ENCODE measurements at places on chromosomes 6 and 20.

DNA sequence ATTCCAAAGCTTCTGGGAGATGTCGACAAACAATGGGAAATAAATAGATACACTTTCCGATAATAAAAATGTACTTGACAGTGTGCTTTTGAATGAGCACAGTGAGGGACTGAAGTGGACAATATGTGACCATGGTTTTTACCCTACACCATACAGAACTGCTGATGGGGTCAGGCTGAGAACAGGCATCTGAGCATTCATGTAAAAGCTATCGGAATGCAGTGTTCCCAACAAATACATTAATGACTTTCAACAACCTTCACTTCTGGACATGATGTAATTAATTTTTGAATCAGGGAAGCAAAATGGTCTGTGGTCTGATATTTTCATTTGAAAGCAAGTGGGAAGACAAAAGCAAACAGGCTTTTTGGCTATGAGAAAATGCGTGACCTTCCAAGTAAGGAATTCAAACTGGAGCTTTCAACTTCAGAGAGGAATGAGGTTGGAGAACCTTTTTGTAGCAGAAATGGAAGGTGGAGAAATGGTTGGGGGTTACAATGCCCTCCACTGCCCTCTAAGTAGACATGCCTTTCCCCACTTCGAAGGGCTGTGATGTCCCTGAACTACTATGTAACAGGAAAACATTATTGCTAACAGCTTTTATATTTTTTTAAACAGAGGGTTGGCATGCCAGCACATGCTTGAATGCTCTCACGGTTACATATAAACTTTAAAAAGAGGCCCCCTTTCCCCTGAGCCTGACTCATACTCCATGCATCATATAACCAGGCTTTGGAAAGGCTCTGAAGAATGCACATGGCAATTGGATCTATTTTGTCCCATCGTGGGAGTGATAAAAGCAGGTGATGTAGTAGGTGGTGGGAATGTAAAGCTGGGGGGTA is 203.5 kb upstream of the CITED2 start:
- no peak for DNase-seq

- DNase-seq: no peak
These were observed 158.1 kb upstream of the PROKR2 start for GRCh38 chr20:5474646-5475550.

- DNase-seq: no peak
These were observed 17.6 kb upstream of the CTAGE9 start for GRCh38 chr6:131728296-131728939.

- no peak for DNase-seq
These were observed 19.0 kb downstream of the HECA start for GRCh38 chr6:139153855-139154254.

DNA sequence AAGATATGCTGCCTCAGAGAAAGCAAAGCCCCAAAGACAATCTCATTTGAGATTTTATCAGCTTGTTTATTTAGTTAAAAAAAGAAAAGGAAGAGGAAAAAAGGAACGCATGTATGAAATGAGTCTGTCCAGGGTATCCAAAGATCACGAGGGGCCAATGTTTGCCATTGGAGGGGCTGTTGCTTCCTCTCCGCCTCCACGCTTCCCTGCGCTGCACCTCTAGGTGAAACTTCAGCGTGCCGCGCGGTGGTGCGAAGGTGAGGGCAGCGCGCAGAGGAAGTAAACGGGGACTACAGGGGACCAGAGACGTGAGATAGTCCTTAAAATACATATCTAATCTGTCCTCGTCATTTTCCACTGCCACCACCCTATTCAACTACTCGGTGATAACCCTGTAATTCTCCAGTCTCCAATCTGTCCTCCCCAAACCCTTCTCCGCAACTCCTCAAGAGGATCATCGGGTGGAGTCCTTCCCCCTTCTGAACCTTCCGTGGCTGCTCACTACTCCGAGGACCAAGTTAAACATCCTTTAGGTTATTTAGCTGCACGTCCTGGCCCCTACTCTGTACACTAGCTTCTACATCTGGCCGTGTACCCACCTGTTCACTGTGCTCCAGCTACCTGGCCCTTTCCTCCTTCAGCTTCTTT is 1.1 kb upstream of the DCBLD1 start:
- no peak for DNase-seq

GRCh38 chr6:167525774-167526173 is 200.9 kb downstream of the TTLL2 start:
- DNase-seq: no peak
